Muscle of leg (tissue), 16 donors: ENCODE measurements at places on chromosomes 6 and 20. TPM values are rescaled to one million over a fixed set of nuclear protein-coding genes. Genes with fewer than 3 reads are reported as not detected.

Gene BPHL
- 32.2 TPM for total RNA-seq

GRCh38 chr6:115870464-115870863 lies 190.2 kb downstream of the FRK start:
- no peaks in the 10 kb centered on the region for H3K27me3 ChIP-seq
- no peak overlapping the region for H3K4me3 ChIP-seq
- H3K36me3 ChIP-seq = no peaks in the 10 kb centered on the region
- DNase-seq = no peak
- H3K4me1 ChIP-seq = no peaks in the 10 kb centered on the region
- H3K27ac ChIP-seq = no peak overlapping the region

DNA sequence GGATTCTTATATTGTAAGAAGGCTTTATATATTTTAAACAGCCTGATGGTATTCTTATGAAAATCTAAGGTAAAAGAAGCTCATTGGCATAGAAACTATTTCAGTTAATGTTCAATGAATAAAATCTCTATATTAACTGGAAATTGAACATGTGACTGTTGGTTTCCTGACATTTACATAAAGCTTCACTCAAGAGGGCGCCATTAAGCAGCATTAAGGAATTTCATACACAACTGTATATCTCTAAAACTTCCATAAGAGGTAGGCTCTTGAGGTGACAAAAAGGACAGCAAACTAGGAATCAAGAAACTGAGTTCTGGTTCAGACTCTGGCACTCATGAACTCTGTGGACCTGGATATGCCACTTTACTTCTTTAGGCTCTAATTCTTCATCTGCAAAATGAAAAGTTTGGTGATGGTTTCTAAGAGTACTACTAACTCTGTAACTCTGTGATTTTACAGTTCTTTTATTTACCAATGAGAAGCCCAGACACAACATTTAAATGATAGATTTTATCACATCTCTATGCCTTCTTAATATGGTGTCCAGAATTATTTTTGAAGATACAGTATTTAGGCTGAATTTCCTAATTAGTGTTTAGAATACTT lies 147.5 kb downstream of the FLRT3 start:
- no peak overlapping the region for H3K27ac ChIP-seq
- H3K36me3 ChIP-seq = no peaks in the 10 kb centered on the region
- H3K4me1 ChIP-seq = no peaks in the 10 kb centered on the region
- no peaks in the 10 kb centered on the region for H3K27me3 ChIP-seq

DNA sequence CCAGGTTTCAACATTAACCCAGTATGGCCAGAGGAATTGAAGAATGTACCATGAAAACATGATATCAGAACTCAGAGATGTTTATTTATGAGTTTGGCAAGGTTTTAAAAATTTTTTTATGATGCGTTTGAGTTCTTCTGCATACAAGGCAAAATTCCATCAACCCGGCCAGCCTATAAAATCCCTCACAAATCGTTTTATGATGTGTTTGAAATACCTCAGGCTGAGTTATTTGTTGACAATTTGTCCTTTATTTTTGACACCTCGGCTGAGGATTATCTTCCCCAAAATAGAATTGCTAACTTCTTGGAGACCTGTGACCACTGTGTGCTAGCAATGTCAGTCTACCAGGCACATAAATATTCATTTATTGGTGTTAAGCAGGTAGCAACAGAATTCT lies 91.9 kb upstream of the SLC24A3 start:
- H3K4me1 ChIP-seq = no peaks in the 10 kb centered on the region
- peak; percentile 24 for DNase-seq
- H3K27ac ChIP-seq = no peak overlapping the region

DNA sequence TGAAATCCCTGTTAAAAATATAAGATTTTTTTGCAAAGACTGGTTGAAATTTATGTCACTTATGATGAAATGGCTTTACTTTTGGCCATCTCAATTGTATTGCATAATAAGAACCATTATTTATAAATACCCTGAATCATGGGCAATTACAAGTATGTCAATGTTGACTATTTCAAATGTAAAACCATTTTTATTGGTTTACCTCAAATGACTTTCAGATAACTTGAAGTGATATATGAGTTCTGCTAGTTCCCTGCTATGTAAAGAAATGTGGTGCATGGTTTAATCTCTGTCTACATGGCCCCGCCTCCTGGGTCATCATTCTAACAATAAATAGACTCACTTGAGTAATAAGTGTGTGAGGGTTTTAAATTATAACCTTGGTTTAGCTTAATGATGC lies 275.6 kb upstream of the PREP start:
- H3K4me3 ChIP-seq = no peak overlapping the region
- H3K36me3 ChIP-seq = no peaks in the 10 kb centered on the region
- DNase-seq = no peak
- no peaks in the 10 kb centered on the region for H3K27me3 ChIP-seq
- no peak overlapping the region for H3K27ac ChIP-seq
- no peaks in the 10 kb centered on the region for H3K4me1 ChIP-seq
